ENCODE measurements at places on chromosomes 13 and 19.

- DNase-seq = no peak
These were observed 8.3 kb downstream of the FPR1 start for GRCh38 chr19:51743405-51743804.

- DNase-seq = no peak
These were observed 100.9 kb downstream of the FOXO1 start for GRCh38 chr13:40565282-40566148.

- DNase-seq = no peak
These were observed 27.9 kb upstream of the EEF1AKMT1 start for GRCh38 chr13:20801707-20802106.

- DNase-seq = no peak
These were observed 41.2 kb downstream of the USP12 start for GRCh38 chr13:27130223-27130978.

GRCh38 chr19:35797663-35798062 lies 15.0 kb downstream of the PRODH2 start:
- no peak for DNase-seq

DNA sequence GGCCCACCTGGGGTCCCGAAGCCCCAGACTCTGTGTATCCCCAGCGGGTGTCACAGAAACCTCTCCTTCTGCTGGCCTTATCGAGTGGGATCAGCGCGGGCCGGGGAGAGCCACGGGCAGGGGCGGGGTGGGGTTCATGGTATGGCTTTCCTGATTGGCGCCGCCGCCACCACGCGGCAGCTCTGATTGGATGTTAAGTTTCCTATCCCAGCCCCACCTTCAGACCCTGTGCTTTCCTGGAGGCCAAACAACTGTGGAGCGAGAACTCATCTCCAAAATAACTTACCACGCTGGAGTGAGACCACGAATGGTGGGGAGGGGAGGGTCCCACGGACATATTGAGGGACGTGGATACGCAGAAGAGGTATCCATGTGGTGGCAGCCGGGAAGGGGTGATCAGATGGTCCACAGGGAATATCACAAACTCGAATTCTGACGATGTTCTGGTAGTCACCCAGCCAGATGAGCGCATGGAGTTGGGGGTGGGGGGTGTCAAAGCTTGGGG lies 1.0 kb upstream of the ICAM5 start:
- DNase-seq = peak; percentile 9

DNA sequence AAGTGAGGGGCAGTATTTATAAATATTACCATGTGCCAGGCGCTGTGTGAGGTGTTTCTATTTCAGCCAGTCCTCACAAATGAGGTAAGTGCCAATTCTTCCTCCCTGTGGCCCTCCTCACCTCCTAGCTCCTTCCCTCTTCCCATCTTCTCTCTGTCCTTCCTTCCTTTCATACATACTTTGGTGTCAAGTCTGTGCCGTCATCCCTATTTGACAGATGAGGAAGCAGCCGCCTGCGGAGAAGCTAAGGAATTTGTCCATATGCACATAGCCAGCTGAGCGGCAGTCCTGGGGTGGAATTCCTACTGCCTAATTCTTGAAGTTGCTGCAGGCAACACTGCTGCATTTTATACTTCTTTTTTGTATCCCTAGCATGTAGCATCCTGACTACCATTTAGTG lies 150.8 kb downstream of the B3GLCT start:
- no peak for DNase-seq

- DNase-seq = no peak
These were observed 21.8 kb downstream of the MCF2L start for GRCh38 chr13:112990783-112991182.

DNA sequence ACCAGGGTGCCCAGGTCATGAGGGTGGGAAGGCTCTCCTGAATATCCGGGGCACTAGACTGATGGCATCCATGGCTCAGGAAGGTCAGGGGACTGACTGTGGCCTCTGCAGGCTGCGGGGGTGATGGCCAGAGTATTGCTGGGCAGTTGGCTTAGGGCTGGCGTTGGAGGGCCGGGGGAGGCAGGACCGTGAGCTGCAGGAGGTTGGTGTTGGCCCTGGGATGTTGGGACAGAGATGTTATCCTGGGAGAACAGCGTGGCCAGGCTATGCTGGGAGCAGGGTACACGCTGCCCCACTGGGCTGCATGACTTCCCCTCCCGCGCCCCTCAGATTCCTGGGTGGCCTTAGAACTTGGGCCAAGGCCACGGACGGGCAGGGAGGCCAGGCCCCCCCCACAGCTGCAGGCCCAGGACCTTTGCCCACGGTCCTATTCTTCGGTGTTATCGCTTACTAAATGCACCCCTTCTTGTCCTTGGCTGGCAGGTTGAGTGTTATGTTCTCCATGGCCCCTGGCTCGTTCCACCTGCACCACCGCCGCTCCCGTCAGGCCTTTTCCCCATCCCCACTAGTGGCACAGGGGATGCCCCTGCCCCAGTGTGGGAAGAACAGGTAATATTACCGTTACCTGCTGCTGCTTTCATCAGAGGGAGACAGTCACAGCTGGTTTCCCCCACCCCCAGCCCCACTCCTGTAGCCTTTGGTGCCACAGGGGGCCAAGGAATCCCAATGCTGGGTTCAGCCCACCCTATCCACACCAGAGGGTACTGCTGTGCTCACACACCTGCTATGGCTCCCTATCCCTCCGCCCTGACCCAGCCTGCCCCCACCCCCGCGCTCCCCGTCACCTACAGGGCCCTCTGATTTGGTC lies 3.2 kb upstream of the ISYNA1 start:
- no peak for DNase-seq

DNA sequence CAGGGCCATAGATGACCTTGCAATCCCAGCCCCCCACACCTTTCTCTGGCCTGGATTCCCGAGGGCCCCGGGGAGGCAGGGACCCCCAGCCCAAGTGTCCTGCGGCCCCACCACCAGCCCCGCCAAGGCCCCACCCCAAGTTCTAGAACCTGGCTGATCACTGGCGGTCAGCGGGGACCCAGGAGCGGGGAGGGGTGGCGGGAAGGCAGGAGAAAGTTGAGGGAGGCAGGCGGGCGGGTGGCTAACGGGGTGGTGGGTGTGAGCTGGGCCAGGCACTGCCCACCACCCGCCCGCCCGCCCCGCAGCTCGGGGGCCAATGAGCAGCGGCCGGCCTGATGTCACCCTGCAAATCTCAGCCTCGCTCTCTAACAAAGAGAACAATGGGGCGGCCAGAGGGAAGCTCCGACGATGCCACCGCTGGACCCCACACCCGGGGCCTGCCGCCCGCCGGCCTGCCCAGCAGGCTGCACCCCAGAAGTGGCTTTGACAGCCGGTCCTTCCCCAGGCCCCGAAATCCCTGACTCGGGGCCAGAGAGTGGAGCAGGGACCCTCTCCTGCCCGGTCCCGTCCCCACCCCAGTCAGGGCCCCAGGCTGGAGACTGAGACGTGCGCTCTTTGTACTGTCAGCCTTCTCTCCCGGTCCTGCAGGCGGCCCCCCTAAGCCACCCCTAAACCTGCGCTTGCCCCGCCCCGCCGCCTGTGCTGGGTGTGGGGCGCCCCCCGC lies 1.6 kb downstream of the MEX3D start:
- DNase-seq = no peak

GRCh38 chr19:51108805-51109146 lies 567 bp upstream of the CTU1 start:
- DNase-seq = no peak

GRCh38 chr13:51539887-51540286 lies 44.4 kb upstream of the WDFY2 start:
- no peak for DNase-seq

DNA sequence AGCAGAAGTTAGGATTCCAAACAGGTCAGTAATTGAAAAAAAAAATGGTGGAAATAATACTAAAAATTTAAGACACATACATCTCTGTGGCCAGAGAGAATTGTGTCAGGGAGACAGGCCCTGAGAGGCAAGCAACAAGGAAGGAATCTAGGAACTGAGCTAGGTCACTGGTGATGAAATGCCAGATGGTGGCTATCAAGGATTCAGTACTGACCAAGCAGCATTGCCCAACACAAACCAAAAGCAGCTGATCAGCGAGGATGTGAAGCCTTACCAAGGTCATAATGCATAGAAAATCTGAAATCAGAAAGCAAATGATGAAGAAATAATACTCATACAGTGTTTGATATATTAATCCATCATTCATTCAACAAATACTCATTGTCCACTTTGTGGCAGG lies 905.0 kb downstream of the GPC5 start:
- DNase-seq = no peak

GRCh38 chr13:95763601-95764000 lies 86.7 kb downstream of the DNAJC3 start:
- DNase-seq = no peak

DNA sequence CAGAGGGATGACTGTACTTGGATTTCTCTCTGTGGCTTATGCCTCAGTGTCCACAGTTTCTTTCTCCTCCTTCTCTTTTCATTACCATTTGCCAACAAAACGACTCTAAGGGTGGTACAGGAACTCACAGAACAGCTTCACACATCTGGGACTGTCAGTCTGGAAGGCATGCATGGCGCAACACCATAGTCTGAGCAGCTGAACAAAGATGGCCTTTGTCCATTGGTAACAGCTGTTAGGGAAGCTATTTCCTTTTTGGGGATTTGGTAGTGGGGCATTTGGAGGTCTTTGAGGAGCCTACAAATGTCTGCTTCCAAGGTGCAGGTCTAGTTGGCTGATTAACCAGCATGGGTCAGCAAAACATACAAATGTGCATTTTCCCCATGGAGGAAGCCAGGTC lies 81.4 kb upstream of the PCDH8 start:
- DNase-seq = no peak

- DNase-seq = no peak
These were observed 163.5 kb upstream of the TUBA3C start for GRCh38 chr13:19345158-19345557.

- no peak for DNase-seq
These were observed 23.5 kb upstream of the USP12 start for GRCh38 chr13:27194895-27195764.

GRCh38 chr19:18450021-18450930 lies 12.3 kb upstream of the ISYNA1 start:
- no peak for DNase-seq

DNA sequence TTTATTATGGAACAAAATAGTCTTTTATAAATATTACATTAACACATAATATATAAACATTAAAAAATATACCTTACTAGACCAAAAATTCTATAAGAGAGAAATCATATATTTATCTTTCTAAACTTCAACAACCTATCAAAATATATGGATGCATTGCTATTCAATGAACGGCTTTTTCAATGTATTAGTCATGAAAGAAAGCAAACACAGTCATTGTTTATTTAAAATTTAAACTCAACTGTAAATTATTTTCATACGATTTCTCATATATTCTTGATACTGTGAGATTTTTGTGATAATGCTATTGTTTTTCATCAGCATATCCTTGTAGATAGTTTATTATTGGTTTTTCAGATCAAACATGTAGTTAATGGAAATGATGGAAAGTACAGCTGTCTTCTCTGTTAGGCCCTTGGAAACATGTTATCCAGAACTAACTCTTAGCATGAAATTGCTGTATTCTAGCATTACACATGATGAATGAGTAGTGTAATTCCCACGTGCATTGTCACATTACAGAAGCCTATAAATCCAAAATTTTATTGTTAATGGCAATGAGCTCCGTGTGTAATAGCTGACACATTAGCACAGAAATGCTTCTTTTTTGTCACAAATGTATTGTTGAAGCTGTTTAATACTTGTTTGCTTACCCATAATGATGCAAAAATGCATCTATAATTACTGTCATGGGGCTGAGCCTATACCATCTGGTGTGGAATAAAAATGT lies 1639.9 kb downstream of the SLITRK5 start:
- DNase-seq = no peak

DNA sequence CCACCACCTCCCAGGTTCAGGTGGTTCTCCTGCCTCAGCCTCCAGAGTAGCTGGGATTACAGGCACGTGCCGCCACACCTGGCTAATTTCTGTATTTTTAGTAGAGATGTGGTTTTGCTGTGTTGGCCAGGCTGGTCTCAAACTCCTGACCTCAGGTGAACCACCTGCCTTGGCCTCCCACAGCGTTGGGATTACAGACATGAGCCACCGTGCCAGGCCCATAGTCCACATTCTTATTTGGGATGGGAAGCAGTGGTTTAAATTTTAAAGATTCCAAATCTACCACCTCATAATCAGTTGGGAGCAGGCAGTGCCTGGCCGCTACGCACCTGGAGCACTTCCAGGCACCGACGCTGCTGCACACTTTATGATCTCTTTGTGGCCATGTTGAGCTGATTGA lies 160.6 kb upstream of the SOX1 start:
- no peak for DNase-seq

GRCh38 chr13:28251466-28251865 lies 113.1 kb downstream of the PAN3 start:
- no peak for DNase-seq

DNA sequence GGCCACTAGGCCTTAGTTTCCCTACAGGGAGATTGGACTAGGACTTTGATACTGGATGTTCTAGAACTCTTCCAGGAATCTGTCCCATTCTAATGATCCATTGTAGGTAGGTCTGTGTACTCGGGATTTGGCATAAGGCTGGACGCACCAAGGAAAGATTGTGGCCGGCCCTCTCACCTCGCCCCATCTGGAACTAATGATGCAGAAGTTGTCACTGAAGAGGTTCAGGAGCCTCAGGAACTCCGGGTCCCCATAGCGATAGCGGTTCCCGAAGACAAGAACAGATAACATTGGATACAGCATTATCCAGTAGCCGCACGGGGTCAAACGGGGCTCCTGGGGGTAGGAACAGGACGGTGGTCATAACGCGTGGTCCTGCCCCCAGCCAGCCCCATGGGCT lies 11.2 kb downstream of the EGLN2 start:
- DNase-seq = no peak

DNA sequence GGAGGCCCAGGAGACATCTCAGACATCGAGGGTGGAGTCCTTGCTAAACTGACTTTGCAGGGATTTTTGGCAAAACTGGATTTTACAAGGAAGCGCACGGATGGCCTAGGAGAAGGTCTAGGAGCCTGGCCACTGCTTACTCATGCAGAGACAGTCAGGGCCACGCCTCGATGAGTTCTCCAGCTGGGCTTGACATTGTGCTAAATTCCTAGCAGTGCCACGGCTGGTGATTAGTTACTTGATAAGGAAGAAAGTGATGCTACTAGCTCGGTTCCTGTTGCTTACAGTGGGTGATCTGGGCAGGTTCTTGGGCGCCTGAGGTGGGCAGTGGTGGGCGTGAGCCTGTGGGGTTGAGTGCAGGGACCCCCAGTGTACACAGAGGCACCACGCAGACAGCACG lies 143.4 kb downstream of the SOX1 start:
- DNase-seq = no peak

- DNase-seq = no peak
These were observed 1.1 kb upstream of the SMIM24 start for GRCh38 chr19:3481241-3482090.

GRCh38 chr13:45439781-45440462 lies 21.7 kb upstream of the SLC25A30 start:
- no peak for DNase-seq

GRCh38 chr19:46211201-46211881 lies 18.2 kb upstream of the IGFL1 start:
- no peak for DNase-seq

DNA sequence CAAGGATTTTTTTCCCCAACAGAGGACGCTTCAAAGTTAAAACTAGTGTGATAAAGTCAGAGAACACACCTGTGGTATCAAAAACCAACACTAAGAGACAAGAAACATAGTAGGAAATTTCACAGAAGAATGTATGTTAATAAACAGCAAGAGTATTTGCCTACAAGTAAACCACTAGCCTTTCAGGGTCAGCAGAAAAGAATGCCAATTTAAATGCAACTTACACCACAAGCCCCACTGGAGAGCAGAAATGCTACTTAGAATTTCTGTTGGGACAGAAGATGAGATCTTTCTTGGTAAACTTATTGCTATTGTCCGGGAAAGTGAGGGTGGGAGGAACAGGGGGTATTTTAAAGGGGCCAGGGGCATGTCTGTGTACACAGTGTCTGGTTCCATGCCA lies 68.6 kb downstream of the STK24 start:
- DNase-seq = no peak
